ENCODE measurements at places on chromosomes 1 and 21.

- no peak for DNase-seq
These were observed 59.0 kb downstream of the SLC35A3 start for GRCh38 chr1:100028765-100029164.

- no peak for DNase-seq
These were observed 13.8 kb downstream of the SSBP3 start for GRCh38 chr1:54392401-54392800.

DNA sequence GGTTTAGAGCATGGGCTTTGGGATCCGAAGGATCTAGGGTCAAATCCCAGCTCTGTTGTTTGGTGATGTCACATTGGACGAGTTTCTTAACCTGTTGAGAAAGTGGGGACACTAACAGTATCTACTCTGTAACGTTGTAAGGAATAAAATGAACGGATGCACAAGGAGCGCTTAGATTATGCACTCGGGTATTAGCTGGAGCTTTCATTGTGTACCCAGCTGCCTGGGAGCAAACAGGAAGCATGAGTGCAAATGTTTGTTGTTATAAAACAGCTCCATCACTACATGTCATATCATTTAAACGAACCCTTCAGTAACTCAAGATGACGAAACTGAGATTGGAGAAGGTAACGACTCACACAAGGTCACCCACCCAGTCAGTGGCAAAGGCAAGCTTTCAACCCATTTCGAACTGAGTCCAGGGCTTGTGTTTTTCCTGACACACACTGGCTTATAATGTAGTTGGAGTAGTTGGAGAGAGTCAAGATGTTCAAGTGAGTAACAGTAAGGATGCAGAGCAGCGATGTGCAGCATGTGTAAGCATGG lies 16.2 kb upstream of the SLC6A17 start:
- no peak for DNase-seq

- DNase-seq = no peak
These were observed 228.0 kb upstream of the SGIP1 start for GRCh38 chr1:66305927-66306326.

Measured in activated CD4-positive, alpha-beta T cell treated with anti-CD3 and anti-CD28 coated beads for 4 hours (primary cell).